CD4-positive, alpha-beta T cell treated with Interleukin-6 for 4 hours (primary cell): ENCODE measurements at places on chromosomes 11 and 22.

GRCh38 chr11:110297726-110298300, 1.4 kb upstream of the RDX start:
- DNase-seq, result no peak

- no peak for DNase-seq
These were observed 140.0 kb downstream of the SWAP70 start for GRCh38 chr11:9803685-9804418.

DNA sequence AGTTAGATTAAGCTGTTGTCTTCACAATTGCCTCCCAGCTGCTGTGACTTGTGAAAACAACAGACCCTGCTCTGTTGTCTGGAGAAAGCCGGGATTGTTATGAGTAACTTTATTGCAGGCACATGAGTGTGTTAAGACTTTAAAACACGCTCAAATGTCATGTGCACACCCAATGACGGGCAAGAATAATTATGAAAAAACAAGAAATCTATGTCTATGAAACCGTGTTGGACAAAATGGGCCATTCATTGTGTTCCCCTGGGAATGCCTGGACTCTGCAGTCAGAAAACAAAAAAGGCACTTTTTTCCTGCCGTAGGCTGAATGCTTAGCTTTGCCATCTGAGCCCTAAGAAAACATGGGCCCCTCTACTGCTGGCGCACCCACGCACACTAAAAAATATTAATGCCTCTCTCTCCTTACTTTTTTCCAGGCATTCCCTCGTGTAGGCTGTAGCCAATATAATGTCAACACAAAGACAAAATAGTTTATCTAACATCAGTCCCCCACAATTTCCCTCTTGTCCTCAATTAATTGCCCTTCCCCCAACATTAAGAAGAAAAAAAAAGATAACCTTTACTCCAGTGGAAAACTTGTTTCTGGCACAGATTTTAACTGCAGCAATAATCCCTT, 207.9 kb downstream of the SOX6 start:
- no peak for DNase-seq

DNA sequence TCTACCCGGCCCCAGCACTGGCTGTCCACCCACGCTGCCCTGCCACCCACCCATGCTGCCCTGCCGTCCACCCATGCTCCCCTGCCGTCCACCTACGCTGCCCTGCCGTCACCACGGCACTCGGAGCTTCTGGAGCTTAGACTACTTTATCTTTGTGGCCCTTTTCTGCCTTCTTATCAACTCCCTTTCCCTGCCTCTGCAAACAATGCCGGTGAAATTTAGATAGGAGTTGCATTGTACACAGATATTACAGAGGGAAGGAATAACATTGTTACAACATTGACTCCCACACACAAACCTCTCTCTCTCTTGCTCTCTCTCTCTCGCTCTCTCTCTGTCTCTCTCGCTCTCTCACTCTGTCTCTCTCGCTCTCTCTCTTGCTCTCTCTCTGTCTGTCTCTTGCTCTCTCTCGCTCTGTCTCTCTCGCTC, 33.7 kb upstream of the BRSK2 start:
- no peak for DNase-seq

DNA sequence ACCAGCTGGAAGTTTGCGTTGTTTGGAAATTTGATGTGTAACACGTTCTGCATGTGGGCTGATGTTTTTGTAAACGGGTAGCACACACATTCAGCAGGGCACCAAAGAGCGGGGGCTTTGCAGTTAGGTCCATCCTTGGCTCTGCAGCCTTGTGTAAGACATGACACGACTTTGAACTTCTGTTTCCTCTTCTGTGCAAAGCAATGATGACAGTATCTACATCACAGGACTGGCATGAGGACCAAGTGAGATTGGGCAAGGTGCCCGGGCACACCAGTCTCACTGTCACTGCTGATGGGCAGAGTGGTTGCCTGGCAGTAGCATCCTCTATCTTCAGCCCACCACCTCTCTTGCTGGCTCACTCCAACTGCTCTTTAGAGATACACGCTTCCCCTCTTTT, 3.3 kb downstream of the TCN2 start:
- no peak for DNase-seq

GRCh38 chr22:22822106-22822505, 65.5 kb upstream of the IGLL5 start:
- DNase-seq, result no peak

DNA sequence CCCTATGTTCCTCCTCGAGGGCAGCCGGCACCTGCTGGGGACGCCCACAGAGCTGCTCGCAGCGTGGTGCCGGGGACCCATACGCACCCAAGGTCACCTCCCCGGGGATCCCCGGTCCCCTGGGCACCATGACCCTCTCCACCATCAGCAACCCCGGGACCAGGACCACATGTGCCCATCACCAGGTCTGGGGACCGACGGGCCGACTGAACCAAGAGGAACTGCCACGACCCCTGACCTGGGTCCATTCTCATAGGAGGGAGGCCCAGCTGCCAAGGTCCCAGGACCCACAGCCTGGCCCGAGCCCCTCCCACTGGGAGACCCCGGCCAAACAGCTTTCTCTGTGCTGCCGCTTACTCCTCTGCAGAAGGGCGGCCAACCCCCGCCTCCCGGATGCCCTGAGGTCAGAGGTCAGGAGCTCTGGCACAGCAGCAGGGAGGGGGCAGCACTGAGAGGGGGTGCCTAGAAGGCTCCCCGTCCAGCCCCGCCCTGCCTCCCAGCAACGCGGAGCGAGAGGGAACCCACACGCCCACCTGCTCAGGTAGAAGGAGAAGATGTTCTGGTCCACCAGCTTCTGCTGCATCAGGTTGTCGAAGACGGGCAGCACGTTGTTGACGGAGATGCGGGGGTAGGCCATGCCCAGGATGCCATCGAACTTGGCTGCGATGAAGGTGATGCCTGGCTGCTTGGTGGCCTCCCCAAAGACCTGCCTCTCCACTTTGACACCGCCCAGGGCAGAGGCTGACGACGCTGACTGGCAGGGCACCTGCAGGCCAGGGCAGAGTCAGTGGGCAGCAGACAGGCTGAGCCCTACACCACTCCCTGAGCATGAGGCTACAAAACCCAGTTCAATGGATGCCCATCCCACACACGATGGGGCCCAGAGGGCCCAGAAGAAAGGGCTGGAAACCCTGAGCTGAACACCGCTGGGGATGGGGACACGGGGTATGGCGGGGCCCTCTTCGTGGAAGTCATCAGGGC, 6.6 kb downstream of the CTSD start:
- peak; percentile 16 for DNase-seq

- DNase-seq, result no peak
These were observed 24.1 kb upstream of the WNT11 start for GRCh38 chr11:76230392-76230791.

DNA sequence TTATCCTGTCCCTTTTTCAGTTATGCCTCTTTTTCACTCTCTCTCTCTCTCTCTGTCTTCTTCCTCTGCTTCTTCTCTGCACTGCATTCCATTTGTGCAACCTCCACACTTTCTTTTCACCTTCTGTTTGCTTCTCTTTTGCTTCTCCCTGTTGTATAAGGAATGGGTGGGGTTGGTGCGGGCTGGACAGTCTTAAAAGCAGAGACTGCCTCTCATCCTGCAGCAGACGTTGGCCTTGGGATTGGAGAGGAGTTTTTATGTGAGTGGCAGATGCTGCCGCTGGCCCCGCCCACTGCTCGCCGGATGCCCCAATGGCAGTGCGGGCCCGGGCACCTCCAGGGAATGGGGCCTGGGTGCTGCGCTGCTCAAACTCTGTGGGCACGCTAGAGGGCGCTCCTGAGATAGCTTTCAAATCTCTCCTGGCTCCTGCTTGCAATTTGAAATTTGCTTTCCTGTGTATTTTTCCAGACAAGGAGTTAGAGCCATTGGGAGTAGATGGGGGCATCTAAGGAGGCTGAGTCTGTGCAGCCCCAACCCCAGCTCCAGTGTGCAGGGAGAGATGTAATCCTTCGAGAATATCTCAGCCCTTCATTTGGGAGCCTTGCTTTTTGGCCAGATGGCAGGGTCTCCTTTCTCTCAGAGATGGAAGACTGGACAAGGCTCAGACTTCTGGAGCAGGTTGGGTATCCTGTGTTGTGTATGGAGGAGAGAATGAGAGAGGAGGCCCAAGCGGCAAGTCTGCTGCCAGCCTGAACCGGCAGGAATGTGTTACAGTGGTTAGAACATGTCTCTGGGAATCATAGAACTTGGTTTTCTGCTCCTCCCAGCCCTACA, 81.2 kb downstream of the GRAMD1B start:
- DNase-seq, result peak; percentile 74

GRCh38 chr11:69233744-69234570, 60.0 kb upstream of the MYEOV start:
- DNase-seq, result no peak

DNA sequence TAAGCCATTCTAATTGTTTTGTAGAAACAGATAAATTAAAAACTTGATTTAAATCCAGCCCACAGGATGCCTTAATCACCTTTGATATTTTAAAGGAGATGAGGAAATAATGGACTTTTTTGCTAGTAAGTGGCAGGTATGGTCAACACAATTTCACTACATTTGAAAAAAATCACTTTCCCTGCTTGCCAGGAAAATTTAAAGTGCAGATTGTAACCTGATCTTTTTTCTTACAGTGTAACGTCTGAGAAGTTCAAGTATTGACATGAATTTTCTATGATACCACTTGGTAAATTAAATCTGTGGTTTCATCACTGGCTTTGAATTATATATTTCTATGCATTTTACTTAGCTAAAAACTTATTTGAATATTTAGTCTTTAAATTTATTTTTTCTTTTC, 65.3 kb downstream of the ARHGEF12 start:
- DNase-seq, result no peak

DNA sequence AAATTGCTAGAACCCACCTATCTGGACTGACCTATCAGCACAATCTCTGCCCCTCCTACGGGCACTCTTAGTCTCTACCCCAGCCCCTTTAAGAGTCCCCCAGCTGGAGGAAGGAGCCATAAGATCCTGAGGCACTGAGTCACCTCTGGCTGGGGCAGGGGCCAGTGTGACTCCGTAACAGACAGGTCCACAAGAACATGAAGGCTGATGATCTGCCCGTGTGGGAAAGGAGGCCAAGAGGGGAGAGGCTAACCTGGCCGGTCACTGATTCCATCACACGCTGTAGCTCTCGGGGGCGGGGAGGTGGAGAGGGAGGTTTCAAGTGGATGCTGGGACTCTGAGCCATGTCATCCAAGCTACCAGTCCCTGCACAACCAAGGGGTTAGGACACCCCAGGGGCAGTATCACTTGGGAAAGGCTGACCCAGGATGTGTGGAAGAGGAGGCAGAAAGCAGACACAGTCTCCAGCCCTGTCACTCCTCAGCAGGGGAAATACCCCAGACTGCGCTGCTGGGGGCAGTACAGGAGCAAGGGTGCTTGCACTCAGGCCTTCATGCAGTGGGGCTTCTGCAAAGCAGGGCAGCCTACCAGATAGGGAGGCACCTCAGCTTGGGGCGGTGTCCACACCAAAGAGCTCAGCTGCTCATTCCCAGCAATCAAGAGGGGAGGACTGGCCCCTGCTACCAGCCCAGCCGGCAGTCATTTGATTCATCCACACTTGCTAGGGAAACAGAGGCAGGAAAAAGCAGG, 22.3 kb downstream of the ARHGAP1 start:
- DNase-seq, result no peak

- no peak for DNase-seq
These were observed 75.2 kb downstream of the MN1 start for GRCh38 chr22:27726331-27726685.

- DNase-seq, result no peak
These were observed 458.4 kb upstream of the CCDC179 start for GRCh38 chr11:23318670-23319069.

GRCh38 chr22:47198801-47199251, 436.4 kb downstream of the TBC1D22A start:
- DNase-seq, result no peak

DNA sequence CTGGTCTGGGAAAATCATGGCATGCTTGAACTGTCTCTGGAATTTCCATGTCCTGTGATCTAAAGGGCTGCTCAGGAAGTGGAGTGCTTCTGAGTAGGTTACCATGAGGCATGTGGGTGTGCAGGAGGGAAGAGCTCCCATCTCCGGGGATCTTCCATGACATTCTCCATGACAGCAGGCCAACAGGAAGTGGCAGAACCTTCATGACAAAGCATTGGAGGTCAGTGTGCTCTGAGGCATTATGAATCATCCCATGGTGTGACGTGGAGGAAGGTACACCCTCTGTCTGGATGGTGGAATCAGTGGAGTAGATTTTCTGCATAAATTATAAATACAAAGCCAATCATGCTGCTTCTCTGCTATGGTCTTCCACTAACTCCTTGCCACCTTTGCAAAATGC, 139.6 kb upstream of the E2F8 start:
- DNase-seq, result no peak

DNA sequence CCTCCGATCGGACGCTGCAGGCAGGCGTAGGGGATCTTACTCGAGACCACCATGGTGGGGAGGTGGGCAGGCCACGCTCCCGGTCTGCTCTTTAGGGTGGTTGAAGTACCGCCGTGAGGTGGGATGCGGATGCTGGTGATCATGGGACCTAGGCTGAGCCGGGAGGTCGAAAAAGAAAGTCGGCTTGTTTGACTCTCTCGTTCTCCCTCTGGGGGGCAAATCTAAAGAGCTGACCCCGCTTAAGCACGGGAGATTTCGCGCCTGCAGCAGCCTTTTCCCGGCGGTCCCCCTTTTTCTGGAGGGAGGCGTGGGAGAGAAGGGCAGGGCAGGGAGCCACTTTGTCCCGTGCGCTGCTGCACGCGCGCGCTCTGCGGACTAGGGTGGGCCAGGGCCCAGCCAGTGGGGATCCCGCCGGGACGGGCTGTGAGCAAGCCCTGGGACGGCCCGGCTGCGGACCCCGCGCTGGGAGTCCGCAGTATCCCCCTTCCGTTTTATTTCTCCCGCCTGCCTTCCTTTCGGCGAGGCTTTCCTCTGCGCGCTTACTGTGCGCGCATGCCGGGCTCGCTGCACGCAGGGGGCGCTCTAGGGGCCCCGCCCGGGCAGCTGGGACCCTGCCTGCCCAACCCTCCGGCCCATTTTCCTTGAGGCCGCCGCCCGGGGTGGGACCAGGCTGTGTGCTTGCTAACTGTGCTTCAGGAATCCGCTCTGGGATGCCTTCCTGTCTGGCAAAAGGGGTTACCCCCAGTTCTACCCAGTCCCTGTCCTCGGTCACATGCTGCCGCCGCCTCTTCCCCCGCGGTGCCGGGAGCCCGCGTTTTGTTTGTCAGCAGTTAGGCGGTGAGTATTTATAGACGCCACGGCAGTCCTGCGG, 81.0 kb downstream of the PRR5L start:
- DNase-seq, result peak; percentile 64

DNA sequence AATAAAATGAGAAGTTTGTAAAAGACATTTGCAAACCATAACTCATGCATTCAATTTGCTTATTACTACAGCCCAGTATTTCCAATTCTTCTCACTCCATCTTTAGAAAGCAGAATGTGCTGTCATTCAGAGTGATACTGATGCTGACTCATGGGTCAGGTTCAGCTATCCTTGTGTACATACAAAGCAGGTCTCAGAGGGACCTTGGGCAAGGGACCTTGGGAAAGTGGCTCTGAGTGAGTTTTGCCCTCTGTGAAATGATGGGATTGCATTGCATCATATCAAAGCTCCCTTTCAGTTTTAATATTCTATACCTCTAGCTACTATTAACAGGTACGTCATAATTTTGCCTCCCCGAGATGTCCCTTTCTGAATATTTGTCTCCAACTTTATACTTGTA, 848.7 kb downstream of the OPCML start:
- no peak for DNase-seq
